ENCODE measurements at places on chromosomes 7 and 10. TPM values are rescaled to one million over a fixed set of nuclear protein-coding genes. Genes with fewer than 3 reads are reported as not detected.

The AUTS2 gene
- total RNA-seq = 84.2 TPM

DNA sequence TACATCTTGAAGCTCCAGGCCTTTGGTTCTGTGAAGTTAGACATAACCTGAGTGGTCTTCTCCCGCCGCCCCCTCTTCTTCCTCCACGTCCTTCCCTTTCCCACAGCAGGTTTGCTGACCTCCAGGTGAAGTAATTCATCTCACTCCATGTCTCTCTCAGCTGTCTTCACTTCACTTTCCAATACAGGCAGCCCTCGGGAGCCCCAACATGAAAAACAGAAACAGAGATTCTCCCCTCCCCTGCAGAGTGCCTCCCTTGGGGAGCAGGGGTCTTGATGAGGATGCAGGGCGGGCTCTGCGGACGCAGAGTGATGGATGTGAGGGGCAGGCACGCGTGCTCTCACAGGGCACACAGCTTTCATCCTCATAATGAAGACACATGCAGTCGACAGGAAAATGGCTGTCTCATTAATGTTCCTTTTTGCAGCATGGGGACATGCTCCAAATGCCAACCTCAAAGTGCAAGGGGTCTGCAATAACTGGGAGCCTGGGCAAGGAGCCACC, 95.6 kb downstream of the GPAM start:
- H3K27ac ChIP-seq = no peak overlapping the region
- DNase-seq = no peak
- peaks cover 7% of the 10 kb centered on the region for H3K36me3 ChIP-seq
- H3K4me1 ChIP-seq = no peaks in the 10 kb centered on the region

DNA sequence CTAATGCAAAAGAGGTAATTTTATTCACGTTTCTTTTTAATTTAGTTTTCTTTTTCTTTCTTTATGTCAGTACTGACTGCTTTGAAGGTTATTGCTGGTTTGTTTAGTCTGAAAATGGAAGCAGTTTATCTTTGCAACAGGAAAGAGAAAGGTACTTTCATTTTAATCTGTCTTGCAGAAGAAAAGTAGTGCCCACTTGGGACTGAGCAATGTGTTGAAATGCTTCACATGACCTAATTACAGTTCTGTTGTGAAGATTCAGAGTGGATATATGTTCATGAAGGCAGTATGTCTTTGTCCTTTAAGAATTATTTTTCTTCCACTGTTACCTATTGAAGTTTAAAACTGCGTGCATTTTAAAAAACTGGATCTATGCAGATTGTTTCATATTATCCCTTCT, 80.1 kb downstream of the ANKIB1 start:
- no peak overlapping the region for H3K4me3 ChIP-seq
- H3K27ac ChIP-seq = no peak overlapping the region
- peaks cover 8% of the 10 kb centered on the region for H3K36me3 ChIP-seq

DNA sequence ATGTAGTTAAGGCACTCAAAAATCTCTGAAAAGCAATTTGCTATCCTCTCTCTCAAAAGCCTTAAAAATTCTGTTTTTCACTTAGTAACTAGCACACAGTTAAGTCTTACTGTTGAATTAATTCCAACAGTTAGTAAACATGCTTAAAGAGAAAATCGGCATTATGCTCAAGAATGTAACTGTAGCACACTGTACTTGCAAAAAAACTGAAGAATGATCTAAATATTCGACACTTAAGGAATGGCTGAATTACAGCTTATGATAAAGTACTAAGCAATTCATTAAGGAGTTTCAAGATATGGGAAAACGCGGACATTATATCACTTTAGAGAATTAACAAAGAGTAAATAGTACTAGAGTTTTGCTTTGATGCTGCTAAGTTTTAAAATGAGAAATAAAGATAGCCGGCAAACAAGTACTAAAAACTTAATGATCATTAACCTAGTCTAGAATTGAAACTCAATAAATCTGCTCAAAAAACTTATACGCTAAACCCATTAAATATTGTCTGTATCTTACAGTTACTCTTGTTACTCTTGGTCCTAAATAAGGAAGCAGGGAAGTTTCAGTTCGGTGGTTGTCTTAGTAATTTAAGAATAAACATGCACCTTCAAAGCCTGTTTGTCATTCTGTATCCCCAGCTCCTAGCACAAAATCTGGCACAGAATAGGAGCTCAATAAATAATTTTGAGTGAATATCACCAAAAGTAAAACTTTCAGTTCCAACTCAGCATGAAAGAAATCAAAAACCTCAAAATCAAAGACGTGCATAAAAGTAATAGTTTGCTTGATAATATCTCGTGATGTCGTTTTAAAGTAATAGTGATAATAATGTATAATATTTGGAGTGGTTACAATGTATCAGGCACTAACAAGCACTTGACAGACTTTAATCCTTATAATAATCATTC, 1.2 kb downstream of the TRDMT1 start:
- no peaks in the 10 kb centered on the region for H3K27me3 ChIP-seq
- peaks cover 3% of the 10 kb centered on the region for H3K36me3 ChIP-seq
- peaks cover 39% of the 10 kb centered on the region for H3K4me1 ChIP-seq

- H3K27me3 ChIP-seq = peaks cover 71% of the 10 kb centered on the region
- H3K4me1 ChIP-seq = no peaks in the 10 kb centered on the region
- H3K4me3 ChIP-seq = no peak overlapping the region
- peaks cover 4% of the 10 kb centered on the region for H3K36me3 ChIP-seq
- no peak overlapping the region for H3K27ac ChIP-seq
Observed at GRCh38 chr10:5361966-5362365, 2.8 kb upstream of the UCN3 start.

The LRRD1 gene
- not detected for total RNA-seq

- DNase-seq = no peak
- H3K27me3 ChIP-seq = no peaks in the 10 kb centered on the region
- no peak overlapping the region for H3K27ac ChIP-seq
- no peaks in the 10 kb centered on the region for H3K4me1 ChIP-seq
- no peaks in the 10 kb centered on the region for H3K36me3 ChIP-seq
Observed at GRCh38 chr7:29224726-29225125, 30.2 kb downstream of the CHN2 start.

DNA sequence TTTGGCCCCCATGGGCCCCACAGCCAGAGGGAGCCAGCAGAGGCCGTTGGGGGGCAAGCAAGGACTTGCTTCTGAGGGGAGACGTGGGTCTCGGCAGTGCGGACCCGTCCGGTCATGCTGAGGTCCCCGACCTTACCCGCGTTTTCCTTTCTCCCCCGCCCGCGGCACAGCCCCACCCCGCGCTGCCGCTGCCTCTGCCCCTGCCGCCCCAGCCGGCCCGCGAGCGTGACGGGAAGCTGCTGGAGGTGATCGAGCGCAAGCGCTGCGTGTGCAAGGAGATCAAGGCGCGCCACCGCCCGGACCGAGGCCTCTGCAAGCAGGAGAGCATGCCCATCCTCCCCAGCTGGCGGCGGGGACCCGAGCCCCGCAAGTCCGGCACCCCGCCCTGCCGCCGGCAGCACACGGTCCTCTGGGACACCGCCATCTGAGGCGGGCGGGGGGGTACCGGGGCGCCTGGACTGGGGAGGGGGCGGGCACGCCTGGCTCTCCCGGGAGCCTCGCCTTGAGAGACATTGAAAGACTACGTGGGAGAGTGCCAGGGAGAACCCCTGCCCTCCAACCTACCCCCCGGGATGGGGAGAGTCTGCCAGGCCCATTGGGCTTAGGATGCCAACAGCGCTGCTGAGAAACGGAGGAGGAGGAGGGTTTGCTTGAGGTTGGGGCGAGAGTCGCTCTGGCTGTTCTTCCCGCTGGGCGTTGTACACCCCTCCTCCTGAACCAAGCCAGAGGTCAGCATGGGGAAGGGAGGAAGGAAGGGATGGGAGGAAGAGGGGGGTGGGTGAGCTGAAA, 9.9 kb downstream of the NYAP1 start:
- H3K4me1 ChIP-seq = peaks cover 20% of the 10 kb centered on the region
- no peaks in the 10 kb centered on the region for H3K36me3 ChIP-seq
- DNase-seq = peak; percentile 36
- H3K4me3 ChIP-seq = peak overlapping the region; percentile 87

GRCh38 chr7:132750530-132751217, 174.4 kb upstream of the PLXNA4 start:
- no peak overlapping the region for H3K27ac ChIP-seq
- H3K36me3 ChIP-seq = no peaks in the 10 kb centered on the region
- H3K4me3 ChIP-seq = peak overlapping the region; percentile 63

The MACC1 gene
- 0.65 TPM for total RNA-seq

The ELFN1 gene
- total RNA-seq = not detected

The ASL gene
- total RNA-seq = 12.7 TPM

The LRRC17 gene
- 0.86 TPM for total RNA-seq

- H3K27me3 ChIP-seq = peaks cover 21% of the 10 kb centered on the region
- no peak overlapping the region for H3K27ac ChIP-seq
- H3K36me3 ChIP-seq = peaks cover 3% of the 10 kb centered on the region
Observed at GRCh38 chr10:133126431-133127290, 33.4 kb upstream of the KNDC1 start.

The NMT2 gene
- total RNA-seq = 42.2 TPM

DNA sequence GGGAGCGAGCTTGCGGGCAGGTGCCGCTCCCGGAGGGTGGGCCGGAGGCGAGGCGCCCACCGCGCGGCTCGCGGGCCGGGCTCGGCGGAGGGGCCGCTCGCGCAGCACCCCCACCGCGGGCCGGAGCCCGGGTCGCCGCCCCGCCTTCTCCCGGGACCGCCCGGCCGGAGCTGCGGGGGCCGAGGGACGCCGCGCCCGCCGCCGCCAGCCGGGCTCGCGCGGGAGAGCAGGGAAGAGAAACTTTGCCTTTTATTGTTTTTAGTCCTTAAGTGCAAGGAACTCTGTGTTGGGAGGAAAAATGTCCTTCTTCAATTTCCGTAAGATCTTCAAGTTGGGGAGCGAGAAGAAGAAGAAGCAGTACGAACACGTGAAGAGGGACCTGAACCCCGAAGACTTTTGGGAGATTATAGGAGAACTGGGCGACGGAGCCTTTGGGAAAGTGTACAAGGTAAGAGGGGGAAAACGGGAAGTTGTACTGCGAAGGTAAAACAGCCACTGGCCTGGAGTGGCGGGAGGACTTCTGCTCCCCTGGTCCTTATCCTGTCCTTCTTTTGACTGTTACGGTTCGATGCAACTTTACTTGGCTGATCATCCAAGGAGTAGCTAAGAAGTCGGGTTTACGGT, 620 bp downstream of the SLK start:
- H3K27me3 ChIP-seq = no peaks in the 10 kb centered on the region
- H3K27ac ChIP-seq = peak overlapping the region; percentile 97
- peak overlapping the region; percentile 99 for H3K4me3 ChIP-seq
- DNase-seq = no peak
- peaks cover 3% of the 10 kb centered on the region for H3K36me3 ChIP-seq

The GBX1 gene
- not detected for total RNA-seq

- no peak for DNase-seq
- no peaks in the 10 kb centered on the region for H3K4me1 ChIP-seq
- H3K36me3 ChIP-seq = no peaks in the 10 kb centered on the region
- H3K4me3 ChIP-seq = no peak overlapping the region
- no peaks in the 10 kb centered on the region for H3K27me3 ChIP-seq
Observed at GRCh38 chr10:15015451-15015850, 28.3 kb upstream of the OLAH start.

DNA sequence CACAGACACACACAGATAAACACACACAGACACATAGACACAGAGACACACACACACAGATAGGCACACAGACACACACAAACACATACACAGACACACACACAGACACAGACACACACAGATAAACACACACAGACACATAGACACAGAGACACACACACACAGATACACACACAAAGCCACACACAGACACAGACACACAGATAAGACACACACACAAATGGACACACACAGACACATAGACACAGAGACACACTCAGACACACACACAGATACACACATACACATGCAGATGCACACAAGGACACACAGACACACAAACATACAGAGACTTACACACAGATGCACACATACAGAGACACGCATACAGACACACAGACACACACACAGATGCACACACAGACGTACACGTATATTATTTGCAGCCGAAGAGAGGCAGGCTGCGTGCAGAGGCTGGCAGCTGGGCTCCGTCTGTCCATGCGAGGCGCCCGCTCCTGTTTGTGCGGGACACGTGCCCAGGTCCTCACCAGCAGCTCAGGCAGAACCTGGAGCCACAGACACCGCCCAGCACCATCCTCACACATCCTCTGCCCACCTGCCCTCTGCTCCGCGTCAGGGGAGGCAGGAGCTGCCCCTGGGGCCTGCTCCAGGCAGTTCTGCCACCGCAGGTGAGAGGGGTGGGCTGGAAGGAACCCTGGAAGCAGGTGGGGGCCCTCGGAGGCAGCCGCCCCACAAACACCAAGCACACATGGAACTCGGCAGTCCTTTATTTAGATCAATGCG, 1.2 kb downstream of the CALML5 start:
- no peak overlapping the region for H3K27ac ChIP-seq
- peaks cover 2% of the 10 kb centered on the region for H3K36me3 ChIP-seq
- H3K4me1 ChIP-seq = peaks cover under 1% of the 10 kb centered on the region
- no peak for DNase-seq
- peaks cover 10% of the 10 kb centered on the region for H3K27me3 ChIP-seq

The GPR26 gene
- total RNA-seq = not detected

GRCh38 chr10:45106236-45106856, 105.6 kb downstream of the ZNF22 start:
- H3K36me3 ChIP-seq = peaks cover 1% of the 10 kb centered on the region
- no peaks in the 10 kb centered on the region for H3K4me1 ChIP-seq
- H3K4me3 ChIP-seq = no peak overlapping the region

DNA sequence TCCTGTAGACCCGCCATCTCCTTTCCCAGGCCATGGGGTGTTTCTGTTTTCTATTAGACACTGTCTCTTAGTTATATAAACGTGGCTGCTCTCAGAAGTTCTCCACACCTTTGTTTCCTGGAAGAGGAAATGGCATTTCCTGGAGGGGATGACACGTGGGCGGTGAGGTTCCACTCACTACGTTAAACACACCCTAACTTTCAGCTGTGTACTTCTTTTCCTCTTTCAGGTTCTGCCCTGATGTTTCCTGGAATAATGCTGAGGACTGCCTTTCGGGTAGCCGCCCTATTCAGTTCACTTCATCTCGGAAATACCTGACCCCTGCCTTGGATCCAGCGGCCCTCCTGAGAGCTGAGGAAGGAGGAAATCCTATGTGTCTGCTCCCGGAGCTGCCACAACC, 3.4 kb upstream of the PRKCQ start:
- no peaks in the 10 kb centered on the region for H3K27me3 ChIP-seq
- H3K4me1 ChIP-seq = peaks cover 51% of the 10 kb centered on the region
- peak overlapping the region; percentile 87 for H3K27ac ChIP-seq
- peaks cover 8% of the 10 kb centered on the region for H3K36me3 ChIP-seq
- no peak for DNase-seq
- H3K4me3 ChIP-seq = peak overlapping the region; percentile 94

GRCh38 chr7:101941481-101942383, 124.3 kb downstream of the CUX1 start:
- no peaks in the 10 kb centered on the region for H3K27me3 ChIP-seq
- H3K36me3 ChIP-seq = no peaks in the 10 kb centered on the region
- no peak for DNase-seq
- H3K4me3 ChIP-seq = no peak overlapping the region
- H3K4me1 ChIP-seq = peaks cover 5% of the 10 kb centered on the region

- H3K36me3 ChIP-seq = no peaks in the 10 kb centered on the region
- H3K27ac ChIP-seq = no peak overlapping the region
- H3K4me3 ChIP-seq = no peak overlapping the region
- DNase-seq = no peak
- no peaks in the 10 kb centered on the region for H3K27me3 ChIP-seq
Observed at GRCh38 chr10:19411119-19411518, 362.5 kb downstream of the MALRD1 start.

All from T-helper 17 cell (primary cell).